ENCODE measurements at places on chromosomes 4 and X.
A peak's percentile ranks its signal among the peaks of the same experiment; 100 is the strongest.

DNA sequence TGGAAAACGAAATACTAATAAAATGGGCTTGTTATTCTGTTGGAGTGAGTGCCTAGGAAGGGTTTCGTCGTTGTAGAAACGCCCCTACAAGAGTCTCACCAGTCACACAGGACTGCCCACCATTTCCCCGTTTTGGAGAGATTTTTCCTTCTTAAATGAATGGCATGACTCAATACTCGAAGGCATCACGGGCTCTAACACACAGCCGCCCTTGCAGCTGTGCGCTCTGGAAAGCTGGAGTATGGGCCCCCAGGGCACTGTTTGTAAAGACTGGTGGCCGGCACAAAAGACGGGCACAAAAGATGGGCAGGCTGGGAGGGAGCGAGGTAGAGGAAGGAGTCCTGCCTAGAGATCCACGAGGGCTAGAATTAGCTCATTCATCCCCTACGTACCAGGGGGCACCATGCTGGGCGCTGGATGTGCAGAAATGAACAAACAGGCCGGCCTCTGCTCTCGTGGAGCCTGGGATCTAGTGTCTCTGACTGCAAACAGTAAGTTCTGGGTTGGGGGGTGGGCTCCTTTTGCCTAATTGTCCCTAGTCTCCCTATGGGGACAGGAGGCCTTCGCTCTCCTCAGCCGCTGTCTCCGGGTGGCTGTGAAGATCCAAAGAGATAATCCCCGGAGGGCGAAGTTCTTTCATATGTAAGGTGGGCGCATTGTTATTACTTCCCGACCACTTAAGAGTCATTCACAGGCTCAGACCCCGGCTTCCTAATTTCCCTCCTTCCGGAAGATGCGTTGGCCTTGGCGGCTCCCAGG lies 1.0 kb upstream of the SFRP2 start:
- peak; percentile 24 for DNase-seq

GRCh38 chrX:23742174-23742696 lies 841 bp downstream of the ACOT9 start:
- DNase-seq = peak; percentile 54

DNA sequence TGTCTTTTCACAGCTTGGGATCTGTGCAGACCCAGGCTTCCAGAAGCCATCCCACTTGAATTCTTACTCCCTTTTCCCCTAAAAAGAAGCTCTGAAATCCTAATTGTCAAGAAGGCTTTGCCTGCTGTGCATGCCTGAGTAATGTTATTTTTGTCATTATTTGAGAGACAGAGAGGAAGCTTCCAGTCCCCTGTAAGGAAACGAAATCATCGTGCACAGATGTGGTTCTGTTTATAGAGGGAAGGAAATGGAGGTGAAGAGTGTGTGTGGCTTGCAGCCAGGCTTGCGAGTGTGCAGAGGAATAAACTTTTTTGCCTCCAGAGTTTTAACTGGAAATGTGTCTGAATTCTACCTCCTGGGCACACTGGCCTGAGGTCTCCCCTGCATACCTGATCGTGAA lies 70.2 kb downstream of the TBL1X start:
- DNase-seq = no peak

DNA sequence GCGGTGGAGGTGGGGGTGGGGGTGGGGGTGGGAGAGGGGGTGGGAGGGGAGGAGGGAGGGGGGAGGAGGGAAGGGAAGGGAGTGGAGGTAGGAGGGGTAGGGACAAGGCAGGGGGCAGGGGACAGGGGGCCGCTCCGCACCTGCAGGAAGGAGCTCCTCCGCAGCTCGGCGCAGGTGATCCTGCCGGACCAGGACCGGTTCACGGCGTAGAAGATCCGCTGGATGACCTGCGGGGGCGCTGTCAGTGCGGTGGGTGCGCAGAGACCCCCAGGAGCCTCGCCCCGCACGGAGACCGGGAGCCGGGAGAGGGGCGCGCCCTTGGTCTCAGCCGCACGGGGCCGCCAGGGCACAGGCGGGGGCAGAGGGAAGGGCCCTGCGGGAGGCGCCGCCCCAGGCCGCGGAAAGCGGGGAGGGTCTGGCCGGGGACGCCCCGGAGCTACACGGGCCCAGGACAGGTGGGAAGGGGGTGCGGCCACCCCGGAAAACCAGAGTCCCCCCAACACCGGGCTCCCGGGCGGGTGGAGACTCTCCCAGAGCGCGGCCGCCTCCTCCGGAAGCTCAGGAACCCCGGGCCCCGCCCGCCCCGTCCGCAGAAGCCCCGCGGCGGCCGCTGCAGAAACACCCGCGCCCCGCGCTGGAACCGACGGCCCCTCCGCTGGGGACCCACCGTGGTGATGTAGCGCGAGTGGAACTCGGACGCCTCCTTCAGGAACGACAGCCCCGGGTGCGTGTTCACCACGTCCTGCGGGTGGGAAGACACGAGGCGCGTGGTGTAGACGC lies 27.6 kb upstream of the GTPBP6 start:
- DNase-seq = no peak

- peak; percentile 47 for DNase-seq
These were observed 33.9 kb downstream of the CPLX1 start for GRCh38 chr4:791898-792625.

DNA sequence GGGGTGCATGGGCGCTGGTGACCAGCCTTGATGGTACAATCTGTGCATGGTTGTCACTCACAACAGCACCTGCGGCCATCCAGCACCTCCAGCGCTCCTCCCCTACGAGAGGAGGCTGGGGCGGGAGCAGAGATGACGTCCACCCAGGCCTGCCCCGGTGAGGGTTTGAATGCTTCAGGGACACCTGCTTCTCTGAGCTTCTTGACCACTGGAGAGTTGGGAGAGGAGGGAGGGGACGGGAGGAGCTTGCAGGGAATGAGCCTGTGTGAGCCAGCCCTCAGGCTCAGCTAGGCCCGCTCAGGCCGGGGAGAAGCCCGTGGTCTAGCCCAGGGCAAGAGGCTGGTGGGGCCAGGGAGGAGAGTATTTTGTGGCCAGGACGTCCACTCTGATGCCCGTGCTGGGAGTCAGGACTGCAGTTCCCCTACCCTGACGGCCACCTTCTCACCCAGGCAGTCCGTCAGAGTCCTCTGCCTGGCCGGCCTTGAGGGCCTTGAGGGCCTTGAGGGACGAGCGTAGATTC lies 59.2 kb downstream of the CPZ start:
- no peak for DNase-seq

DNA sequence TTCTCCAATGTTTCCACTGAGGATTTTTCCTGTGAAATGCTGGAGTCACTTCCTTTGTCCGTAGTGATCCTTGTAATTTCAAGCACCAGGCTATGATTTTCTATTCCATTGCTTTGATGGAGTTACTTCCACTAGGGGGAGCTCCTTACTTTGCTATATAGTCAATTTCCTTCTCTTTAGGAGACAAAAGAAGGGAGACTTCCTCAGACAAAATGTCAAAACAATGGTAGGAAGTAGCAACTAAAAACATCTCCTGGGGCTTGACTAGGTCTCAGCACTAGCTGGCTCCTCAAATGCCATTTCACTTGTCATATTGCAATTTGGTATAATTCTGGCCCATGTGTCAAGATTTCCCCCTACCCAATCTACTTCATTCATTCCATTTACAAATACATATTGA lies 24.1 kb downstream of the ZCCHC12 start:
- DNase-seq = peak; percentile 53

DNA sequence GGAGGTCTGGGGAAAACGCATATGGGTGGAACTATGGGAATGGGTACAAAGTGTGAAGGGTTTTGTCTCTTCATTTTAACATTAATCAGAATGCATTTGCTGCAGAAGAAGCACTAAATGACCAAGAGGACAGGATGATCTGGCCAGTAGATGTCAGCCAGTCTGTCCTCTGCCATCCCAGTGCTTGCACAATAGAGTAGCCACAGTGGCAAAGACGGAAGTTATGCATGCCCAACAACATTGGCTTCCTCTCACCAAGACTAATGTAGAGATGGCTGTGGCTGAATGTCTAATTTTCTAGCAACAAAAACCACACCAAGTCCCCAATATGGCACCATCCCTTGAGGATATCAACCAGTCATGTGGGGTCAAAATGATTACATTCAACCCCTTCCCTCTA lies 45.0 kb upstream of the ARHGEF6 start:
- DNase-seq = no peak

DNA sequence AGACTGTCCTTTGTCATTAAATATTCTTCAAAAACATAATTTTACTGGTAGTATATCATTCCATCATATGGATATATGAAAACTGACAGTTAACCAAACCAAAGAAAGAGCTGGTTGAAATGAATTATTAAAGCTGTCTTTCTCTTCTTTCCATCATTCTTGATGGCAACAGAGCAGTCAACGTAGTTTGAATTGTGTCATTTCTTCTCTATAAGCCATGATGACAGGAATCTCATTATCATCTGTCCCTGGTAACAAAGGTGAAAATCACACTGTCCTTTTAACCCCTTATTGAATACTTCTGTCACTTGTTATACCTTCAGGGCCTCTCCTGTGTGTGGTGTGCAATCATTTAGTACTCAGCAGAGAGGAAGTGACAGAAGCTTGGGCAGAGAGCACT lies 197.0 kb upstream of the SLITRK2 start:
- DNase-seq = no peak

DNA sequence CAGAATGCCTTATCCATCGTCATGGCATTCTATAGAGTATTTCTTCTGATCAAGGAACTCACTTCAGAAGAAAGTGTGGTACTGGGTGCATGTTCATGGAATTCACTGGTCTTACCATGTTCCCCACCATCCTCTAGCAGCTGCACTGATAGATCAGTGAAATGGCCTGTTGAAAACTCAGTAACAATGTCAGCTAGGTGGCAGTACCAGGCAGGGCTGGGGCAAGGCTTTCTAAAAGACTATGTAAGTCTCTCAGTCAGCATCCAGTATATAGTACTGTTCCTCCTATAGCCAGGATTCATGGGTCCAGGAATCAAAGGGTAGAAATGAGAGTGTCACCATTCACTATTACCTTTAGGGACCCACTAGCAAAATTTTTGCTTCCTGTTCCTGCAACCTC lies 15.8 kb upstream of the LDB2 start:
- no peak for DNase-seq

DNA sequence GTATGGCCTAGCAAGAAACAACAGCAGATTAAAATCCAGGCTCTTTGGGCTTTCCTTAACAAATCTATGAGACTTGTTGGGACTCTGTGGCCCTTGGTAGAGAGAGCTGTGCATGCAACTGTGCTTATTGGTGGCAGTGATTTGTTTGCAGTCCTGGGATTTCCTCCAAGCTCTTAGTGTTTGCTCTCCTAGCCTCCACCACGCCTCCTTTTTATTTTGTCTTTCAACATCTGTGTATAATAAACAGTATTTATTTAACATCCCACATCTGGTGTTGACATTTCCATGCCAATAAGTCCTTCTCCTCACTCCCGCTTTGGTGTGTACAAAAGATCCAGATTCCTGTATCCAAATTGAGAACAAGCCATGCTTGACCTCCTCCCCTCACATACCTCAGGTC lies 3.1 kb downstream of the TNMD start:
- no peak for DNase-seq

DNA sequence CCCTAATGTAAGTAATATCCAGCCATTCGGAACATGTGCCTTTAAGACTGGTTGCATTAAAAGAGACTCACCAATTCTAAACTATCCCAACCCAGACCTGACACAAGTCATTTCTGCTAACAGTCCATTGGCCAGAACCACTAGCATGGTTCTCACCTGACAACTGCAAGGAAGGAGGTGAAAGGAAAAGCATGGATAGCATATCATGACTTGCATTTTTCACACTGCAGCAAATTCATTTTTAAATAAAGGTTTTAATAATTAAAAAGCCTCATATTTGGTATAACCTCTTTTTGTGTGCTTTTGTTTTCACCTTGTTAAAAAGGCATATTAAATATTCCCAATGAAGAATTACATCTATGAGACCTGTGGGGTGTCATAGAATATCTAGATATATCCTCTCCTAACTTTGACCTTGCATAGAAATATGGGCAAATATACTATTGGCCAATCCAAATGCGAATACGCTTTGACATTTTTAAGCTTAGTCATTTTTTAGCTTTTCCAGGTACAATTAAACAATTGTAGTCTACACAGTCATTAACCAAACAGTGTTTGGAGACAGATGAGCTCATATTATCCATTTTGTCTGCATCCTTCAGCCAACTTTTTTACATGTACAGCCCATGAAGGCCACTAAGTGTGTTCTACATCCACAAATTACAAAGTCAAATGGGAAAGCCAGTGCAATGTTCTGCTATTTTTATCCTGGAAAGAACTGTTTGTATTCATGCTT lies 295.3 kb downstream of the PDGFC start:
- DNase-seq = no peak

DNA sequence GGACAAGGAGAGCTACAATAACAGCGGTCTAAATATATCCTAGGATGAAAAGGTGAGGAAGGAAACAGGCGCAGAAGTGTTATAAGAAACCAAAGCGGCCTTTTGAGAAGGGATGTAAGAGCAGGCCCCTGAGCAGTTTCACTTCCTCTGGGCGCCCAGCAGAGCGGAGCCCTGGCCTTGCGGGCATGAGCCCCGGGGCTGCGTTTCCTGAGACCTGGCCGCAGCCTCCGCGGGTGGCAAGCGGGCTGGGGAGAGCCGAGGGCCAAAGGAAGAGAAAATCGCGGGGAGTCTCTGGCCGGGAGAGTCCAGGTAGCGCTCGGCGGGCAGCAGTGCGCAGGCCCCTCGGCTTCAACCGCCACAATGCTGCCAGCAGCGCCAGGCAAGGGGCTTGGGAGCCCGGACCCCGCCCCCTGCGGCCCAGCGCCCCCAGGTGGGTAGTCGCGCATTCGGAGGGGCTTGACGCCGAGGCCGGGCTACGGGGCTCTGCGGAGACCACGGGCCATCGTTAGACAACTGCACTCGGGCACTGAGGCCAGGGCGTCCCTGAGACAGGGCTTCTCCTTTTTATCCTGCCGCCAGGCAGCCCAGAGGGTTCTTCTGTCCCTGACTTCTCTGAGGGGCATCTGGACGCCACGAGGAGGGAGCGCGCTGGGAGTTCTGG lies at the start of gene BANK1:
Gene BANK1 (plus strand): TSS at position 210 of the 661 bp plus-strand sequence. CDS start 151 bp downstream, at position 361.
- peak; percentile 55 for DNase-seq

DNA sequence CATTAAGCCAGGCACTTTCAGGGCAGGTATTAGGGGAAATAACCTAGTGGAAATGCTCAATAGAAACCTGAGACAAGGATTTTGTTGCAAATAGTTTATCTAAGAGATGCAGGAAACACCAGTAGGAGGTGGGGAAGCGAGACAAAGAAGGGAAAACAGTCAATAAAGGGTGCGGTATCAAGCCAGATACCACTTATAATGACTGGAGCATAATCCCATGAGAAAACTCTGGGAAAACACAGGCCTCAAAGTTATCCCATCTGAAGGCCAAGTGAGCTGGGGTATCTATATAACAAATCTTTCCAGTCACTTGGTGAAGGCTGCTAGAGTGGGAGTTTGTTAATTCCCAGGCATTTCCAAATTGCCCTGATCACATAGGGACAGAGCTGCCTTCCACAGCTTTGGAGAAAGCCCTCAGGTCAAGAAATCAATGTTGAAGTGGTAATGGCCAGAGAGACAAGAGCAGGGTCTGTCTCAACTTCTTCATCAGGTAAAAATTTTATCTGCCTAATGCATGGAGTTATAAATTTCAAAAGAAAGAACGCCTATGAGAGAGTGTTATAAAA lies 9.8 kb upstream of the HMGB2 start:
- no peak for DNase-seq

GRCh38 chrX:113726009-113726408 lies 857.9 kb upstream of the HTR2C start:
- DNase-seq = no peak

All from small intestine (tissue), 16 donors.